B cell (primary cell): ENCODE measurements at places on chromosomes 2 and 18. TPM values are rescaled to one million over a fixed set of nuclear protein-coding genes. Genes with fewer than 3 reads are reported as not detected.

DNA sequence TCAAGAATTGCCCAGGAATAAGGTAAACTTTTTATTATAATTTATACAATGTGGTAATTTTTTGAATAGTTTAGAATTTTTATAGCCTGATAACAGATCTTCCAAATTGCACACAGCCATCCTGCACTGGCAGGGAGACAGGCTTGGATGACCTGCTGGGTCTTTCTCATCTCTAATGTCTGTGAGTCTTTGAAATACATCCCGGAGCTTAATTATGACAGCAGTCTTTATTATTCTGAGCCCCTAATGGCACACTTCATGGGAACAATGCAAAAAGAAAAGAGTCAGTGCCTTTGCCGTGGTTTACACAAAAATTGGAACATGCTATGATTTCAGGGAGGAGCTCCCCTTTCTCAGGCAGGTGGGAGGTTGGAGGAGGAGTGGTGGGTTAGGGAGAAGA, 71.0 kb downstream of the TMEM182 start:
- no peak for DNase-seq
- H3K4me1 ChIP-seq = no peaks in the 10 kb centered on the region
- no peak overlapping the region for H3K4me3 ChIP-seq
- H3K27me3 ChIP-seq = no peaks in the 10 kb centered on the region
- no peak overlapping the region for H3K27ac ChIP-seq

- DNase-seq = no peak
- no peak overlapping the region for H3K4me3 ChIP-seq
- H3K27ac ChIP-seq = no peak overlapping the region
- no peaks in the 10 kb centered on the region for H3K27me3 ChIP-seq
Observed at GRCh38 chr2:155308367-155309009, 610.0 kb downstream of the KCNJ3 start.

DNA sequence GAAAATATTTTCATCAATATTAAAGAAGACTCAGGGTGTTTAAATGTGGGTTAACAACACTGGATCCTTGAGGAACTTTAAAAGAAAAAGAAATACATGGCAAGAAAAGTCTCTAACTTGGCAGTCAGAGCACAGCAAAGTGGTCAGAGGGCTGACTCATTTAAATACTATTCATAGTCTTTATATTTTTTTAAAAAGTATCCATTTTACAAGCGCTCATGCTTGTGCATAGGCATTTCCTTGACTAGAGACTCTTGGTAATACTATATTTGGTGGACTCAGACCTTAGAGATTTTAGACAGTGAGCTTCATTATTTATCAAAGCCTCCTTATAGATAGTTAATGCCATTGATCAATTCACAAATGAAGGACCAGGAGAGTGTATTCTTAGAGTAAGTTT, 110.2 kb downstream of the ABCA12 start:
- no peak for DNase-seq
- H3K4me3 ChIP-seq = no peak overlapping the region
- H3K27me3 ChIP-seq = no peaks in the 10 kb centered on the region
- H3K4me1 ChIP-seq = no peaks in the 10 kb centered on the region

DNA sequence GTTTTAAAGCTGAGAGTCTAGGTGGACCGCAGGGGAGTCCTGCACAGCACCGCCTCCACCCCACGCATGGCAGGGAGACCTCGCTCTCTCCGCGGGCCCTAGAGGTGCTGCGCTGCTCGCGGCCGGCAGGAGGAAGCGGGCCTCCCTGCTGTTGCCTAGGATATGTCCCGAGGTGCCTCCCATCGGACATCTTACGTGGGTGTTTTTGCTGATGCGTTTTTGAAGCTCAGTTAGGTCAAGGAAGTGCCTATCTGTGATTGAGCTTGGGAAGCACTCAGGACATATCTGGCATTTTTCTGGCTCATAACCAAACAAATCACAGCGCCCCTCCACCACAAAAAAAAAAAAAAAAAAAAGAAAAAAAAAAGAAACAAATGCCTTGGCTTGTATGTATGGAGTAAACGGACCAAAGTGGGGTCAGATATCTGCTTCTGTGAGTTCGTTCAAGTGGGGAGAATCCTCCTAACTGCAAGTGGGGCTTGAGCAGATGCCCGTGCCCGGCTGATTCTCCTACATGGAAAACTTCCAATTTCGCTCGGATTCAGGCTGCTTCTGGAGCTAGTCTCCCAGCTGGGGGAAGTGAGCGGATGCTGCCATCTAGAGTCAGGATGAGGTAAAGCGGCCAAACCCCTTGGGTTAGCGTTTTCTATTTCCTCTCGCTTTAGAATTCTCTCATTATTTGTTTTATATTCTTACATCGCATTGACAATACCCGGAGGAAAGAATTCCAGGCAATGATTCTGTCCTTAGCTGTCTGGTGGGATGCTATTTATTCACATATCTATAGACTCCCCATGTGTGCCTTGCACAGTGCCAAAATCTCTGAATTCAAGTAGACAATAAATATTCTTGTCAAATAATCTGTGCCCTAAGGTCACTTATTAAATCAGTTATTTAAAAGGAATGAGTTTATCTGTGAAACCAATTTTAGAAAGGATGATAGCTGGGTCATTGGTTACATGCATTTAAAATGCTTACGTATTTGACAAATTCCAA, 95.3 kb downstream of the CD8B2 start:
- H3K27ac ChIP-seq = no peak overlapping the region
- H3K4me1 ChIP-seq = peaks cover 9% of the 10 kb centered on the region
- no peaks in the 10 kb centered on the region for H3K36me3 ChIP-seq
- H3K27me3 ChIP-seq = peaks cover 22% of the 10 kb centered on the region
- peak overlapping the region; percentile 56 for H3K4me3 ChIP-seq

DNA sequence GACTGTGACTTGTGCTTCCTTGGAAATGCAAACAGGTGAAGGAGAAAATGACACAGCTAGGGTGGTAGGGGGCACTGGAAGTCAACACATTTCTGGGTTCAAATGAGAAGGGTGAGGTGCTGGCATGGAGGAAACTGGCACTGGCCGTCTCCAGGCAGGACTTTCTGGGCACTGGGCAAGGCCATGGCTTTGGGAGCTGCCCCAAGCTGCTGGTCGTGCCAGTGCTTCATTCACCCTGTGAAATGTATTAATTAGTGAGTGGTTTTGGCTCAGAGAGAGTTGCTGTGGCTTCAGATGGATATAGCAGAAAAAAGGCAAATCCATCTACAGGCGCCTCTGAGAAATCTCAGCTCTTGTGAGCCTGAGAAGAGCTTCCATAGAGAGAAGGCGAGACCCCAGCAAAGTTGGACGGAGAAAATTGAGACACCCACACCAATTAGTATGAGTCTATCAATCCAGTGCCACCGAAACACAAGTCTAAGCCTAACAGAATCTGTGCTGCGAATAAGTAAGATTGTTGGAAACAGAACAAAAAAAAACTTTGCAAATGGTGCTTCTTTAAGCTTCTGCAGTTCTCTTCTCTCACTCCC, 202.1 kb upstream of the TNP1 start:
- no peaks in the 10 kb centered on the region for H3K27me3 ChIP-seq
- H3K4me1 ChIP-seq = no peaks in the 10 kb centered on the region
- no peaks in the 10 kb centered on the region for H3K36me3 ChIP-seq

GALR1 gene
- total RNA-seq = not detected in 2 replicates

DNA sequence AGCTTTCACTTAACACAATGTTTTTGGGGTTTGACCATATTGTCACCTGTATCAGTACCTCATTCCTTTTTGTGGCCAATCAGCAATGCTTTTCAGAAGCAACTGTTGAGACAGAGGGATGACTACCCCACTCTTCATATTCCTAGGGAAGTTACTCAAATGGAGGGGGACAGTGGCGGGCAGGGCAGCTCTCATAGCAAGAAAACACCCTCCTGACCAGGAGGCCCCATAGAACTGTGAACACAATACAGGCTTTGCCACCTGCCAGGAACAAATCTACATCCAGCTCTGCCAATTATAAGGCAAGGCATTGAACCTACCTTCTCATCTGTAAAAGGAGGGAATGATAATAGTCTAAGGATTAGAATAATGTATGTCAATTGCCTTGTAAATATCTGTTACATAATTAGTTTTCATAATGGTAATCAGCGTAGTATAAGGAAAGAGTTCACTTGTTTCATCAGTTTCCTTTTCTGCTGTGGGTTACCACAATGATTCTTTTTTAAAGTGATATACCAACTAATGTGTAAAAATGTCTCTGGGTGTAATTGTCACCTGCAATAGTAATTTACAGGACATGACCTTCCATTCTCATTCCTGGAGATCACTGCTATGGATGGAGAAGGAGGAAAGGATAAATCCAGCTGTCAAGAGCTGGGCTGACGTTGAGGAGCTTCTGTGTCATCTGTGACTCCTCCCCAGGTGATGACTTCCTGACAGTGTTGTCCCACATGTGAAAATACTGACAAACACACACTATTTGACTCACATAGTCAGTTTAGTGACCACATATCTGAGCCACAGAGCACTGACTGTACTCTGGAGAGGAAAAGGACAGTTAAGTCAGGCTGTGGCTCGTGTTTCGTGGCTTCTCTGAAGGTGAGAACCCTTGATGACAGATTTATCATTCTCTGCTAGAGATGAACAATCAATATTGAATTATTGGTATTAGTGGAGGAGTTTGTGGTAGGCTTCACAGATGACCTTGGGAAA, 13.5 kb downstream of the ALPK2 start:
- H3K27ac ChIP-seq = no peak overlapping the region
- no peaks in the 10 kb centered on the region for H3K36me3 ChIP-seq
- DNase-seq = peak; percentile 24
- H3K4me3 ChIP-seq = no peak overlapping the region

- no peak overlapping the region for H3K27ac ChIP-seq
- H3K27me3 ChIP-seq = no peaks in the 10 kb centered on the region
- H3K4me1 ChIP-seq = no peaks in the 10 kb centered on the region
- no peak overlapping the region for H3K4me3 ChIP-seq
Observed at GRCh38 chr2:6554466-6554865, 311.2 kb downstream of the CMPK2 start.

GRCh38 chr2:71063216-71063615, 5.2 kb upstream of the NAGK start:
- H3K36me3 ChIP-seq = no peaks in the 10 kb centered on the region
- H3K4me3 ChIP-seq = no peak overlapping the region
- H3K4me1 ChIP-seq = peaks cover 36% of the 10 kb centered on the region
- H3K27ac ChIP-seq = no peak overlapping the region
- DNase-seq = no peak
- H3K27me3 ChIP-seq = no peaks in the 10 kb centered on the region

DNA sequence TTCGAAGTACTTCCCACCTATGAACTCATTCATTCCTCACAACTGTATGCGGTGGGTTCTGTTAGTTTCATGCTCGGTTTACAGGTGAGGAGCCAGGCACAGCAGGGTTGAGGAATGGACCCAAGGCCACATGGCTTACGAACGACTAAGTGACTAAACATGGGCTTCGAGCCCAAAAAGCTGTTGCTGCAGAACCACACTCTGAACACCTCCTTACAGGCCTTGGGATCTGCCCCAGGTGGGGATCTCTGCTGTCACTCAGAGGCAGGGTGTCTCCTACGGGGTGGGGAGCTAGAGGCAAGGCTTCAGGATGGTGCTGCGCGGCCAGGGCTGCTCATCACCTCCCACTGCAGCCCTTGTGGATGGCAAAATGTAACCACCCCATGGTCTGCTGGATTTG, 80.9 kb downstream of the TSHZ1 start:
- no peak overlapping the region for H3K27ac ChIP-seq
- no peak for DNase-seq
- no peaks in the 10 kb centered on the region for H3K4me1 ChIP-seq
- no peak overlapping the region for H3K4me3 ChIP-seq

ASB18 gene
- total RNA-seq = not detected in 2 replicates

GKN2 gene
- total RNA-seq = not detected in 2 replicates

- peaks cover under 1% of the 10 kb centered on the region for H3K27me3 ChIP-seq
- no peaks in the 10 kb centered on the region for H3K4me1 ChIP-seq
- no peak for DNase-seq
- no peaks in the 10 kb centered on the region for H3K36me3 ChIP-seq
- H3K27ac ChIP-seq = no peak overlapping the region
Observed at GRCh38 chr2:176746411-176746810, 466.2 kb upstream of the HNRNPA3 start.
